ENCODE measurements at places on chromosomes 2 and 18.

GRCh38 chr2:85827879-85828569 lies 60.8 kb downstream of the ST3GAL5 start:
- H3K27me3 ChIP-seq: no peaks in the 10 kb centered on the region
- H3K27ac ChIP-seq: no peak overlapping the region
- no peak for DNase-seq
- H3K4me1 ChIP-seq: no peaks in the 10 kb centered on the region

DNA sequence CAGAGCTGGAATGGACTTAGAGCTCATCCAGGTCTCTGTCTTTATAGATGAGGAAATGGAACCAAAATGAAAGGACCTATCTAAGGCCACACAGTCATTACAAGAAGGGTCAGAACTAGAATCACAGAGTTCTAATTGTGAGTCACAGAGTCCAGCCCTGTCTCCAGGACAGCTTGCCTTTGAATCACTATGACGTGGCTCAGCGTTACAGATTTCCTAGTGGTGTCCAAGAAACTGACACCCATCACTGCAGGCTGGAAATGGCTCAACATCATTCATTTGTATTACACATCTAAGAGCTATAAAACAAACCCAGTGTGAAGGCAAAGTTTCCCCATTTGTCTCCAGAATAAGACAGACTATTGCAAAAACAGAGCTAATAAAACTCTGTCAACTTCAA lies 164.3 kb upstream of the SIX2 start:
- H3K27ac ChIP-seq: no peak overlapping the region
- peak; percentile 10 for DNase-seq
- H3K36me3 ChIP-seq: no peaks in the 10 kb centered on the region
- peaks cover 14% of the 10 kb centered on the region for H3K4me1 ChIP-seq
- no peak overlapping the region for H3K4me3 ChIP-seq

GRCh38 chr2:44077942-44078511 lies 82.2 kb upstream of the LRPPRC start:
- no peaks in the 10 kb centered on the region for H3K36me3 ChIP-seq
- H3K4me1 ChIP-seq: no peaks in the 10 kb centered on the region
- H3K4me3 ChIP-seq: no peak overlapping the region
- no peak overlapping the region for H3K27ac ChIP-seq
- no peaks in the 10 kb centered on the region for H3K27me3 ChIP-seq

GRCh38 chr2:159457589-159457988 lies 158.8 kb downstream of the BAZ2B start:
- H3K4me3 ChIP-seq: no peak overlapping the region
- H3K27me3 ChIP-seq: no peaks in the 10 kb centered on the region
- H3K36me3 ChIP-seq: no peaks in the 10 kb centered on the region
- H3K27ac ChIP-seq: no peak overlapping the region
- no peak for DNase-seq

- H3K27me3 ChIP-seq: peaks cover 4% of the 10 kb centered on the region
- DNase-seq: no peak
- no peak overlapping the region for H3K27ac ChIP-seq
- peaks cover 2% of the 10 kb centered on the region for H3K4me1 ChIP-seq
- no peaks in the 10 kb centered on the region for H3K36me3 ChIP-seq
- H3K4me3 ChIP-seq: no peak overlapping the region
Measured at GRCh38 chr2:119010336-119010735, 68.3 kb downstream of the MARCO start.

- H3K36me3 ChIP-seq: peaks cover 31% of the 10 kb centered on the region
- no peak overlapping the region for H3K27ac ChIP-seq
- no peaks in the 10 kb centered on the region for H3K4me1 ChIP-seq
- no peak overlapping the region for H3K4me3 ChIP-seq
- no peak for DNase-seq
Measured at GRCh38 chr18:46891742-46892214, 25.5 kb downstream of the PIAS2 start.

DNA sequence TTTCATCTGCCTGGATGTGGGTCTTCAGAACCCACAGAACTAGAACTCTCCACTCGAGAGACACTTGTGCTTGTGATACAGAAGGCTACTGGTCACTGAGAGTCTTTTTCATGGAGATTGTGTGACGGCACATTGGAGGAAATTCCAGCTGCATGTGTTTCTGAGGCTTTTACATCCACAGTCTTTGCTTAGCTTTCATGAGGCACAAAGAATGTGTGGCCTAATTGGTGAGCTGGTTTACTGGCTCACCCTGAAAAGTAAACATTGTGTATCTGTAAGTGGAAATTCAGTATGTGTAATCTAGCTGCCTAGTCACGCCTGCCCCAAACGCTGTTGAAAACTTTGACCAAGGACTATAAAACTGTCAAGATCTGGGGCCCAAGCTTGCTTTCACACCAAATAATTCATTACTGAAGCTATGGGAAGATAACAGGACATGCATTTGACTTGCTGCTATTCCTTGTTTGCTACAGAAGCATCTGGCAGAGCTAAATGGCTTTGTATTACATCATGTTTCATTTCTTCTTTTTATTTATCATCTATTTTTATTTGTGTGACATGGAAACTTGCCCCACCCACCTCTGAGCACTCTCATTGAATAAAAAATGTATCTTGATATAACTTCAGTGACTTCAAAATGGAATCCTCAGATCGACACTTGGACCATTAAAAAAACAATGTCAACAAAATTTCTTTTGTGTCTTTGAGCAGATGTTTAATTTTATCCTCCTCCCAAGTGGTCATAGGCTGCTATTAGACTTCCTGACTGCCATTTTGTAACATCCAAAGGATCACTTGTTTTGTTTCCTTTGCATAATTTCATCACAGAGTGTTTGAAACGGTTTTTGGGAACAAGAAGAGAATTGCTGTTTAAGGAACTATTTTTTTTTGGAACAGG lies 80.2 kb downstream of the EFEMP1 start:
- DNase-seq: no peak
- no peak overlapping the region for H3K27ac ChIP-seq
- no peaks in the 10 kb centered on the region for H3K36me3 ChIP-seq

DNA sequence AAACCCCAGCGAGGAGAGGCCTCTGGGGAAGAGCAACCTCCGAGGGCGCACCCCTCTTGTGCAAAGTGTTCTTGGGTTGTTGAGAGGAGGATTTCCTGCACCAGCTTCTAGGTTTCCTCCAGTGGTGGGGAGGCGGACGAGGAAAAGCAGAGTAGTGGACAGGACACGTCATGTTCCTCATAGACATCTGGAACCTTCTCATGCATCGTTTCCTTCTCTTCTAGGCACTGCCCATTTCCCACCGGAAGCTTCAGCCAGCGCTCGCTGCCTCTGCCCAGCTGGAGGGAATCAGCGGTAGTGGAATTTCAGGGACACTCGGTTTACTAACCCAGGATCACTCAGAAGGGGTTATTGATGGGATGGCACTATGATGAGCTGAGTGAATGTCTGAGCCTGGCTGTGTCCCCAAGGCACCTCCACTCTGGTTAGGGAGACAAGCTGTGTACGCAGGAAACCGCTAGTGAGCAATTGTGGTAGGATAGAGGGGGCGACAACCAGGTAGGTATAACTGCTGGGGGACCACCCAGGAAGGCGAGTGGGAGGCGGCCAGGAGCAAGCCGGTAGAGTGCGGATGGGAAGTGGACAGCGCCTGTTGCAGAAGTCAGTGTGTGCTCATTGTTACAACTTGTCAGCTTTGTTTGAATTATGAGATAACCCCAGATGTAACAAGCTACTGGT lies 960 bp upstream of the APOB start:
- DNase-seq: no peak
- no peaks in the 10 kb centered on the region for H3K36me3 ChIP-seq
- peak overlapping the region; percentile 68 for H3K4me3 ChIP-seq

GRCh38 chr2:69018678-69019095 lies 5.7 kb downstream of the ANTXR1 start:
- no peaks in the 10 kb centered on the region for H3K36me3 ChIP-seq
- H3K27me3 ChIP-seq: no peaks in the 10 kb centered on the region
- H3K4me3 ChIP-seq: no peak overlapping the region
- H3K27ac ChIP-seq: no peak overlapping the region
- H3K4me1 ChIP-seq: 0 out of 2 replicates have a peak, but pooled peaks cover 6% of the 10 kb centered on the region

- H3K4me1 ChIP-seq: no peaks in the 10 kb centered on the region
- no peaks in the 10 kb centered on the region for H3K36me3 ChIP-seq
- H3K27ac ChIP-seq: no peak overlapping the region
- no peak overlapping the region for H3K4me3 ChIP-seq
Measured at GRCh38 chr2:227287771-227288170, 37.3 kb upstream of the MFF start.

- no peaks in the 10 kb centered on the region for H3K36me3 ChIP-seq
- H3K4me1 ChIP-seq: no peaks in the 10 kb centered on the region
- H3K27me3 ChIP-seq: no peaks in the 10 kb centered on the region
- H3K27ac ChIP-seq: no peak overlapping the region
- DNase-seq: no peak
Measured at GRCh38 chr18:48219037-48219809, 190.0 kb downstream of the ZBTB7C start.

DNA sequence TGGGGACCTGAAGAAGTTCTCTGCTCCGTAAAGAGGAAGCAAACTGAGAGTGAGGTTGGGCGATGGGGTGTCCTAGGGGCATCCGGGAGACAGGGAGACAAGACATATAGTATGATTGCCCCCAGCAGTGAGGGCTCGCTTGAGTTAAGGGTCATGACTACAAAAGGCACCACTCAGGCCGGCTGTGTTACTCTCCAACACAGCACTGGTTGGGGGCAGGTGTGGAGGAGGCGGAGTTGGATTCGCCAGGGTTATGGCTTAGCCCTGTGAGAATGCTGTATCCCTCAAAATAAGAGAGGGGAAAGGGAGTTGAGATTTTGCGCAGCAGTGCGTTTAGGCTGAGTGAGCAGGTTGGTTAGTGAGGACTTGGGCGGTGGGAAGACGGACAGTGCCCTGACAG lies 12.0 kb downstream of the DYSF start:
- H3K36me3 ChIP-seq: no peaks in the 10 kb centered on the region
- H3K27ac ChIP-seq: no peak overlapping the region
- H3K4me3 ChIP-seq: no peak overlapping the region
- peaks cover 20% of the 10 kb centered on the region for H3K4me1 ChIP-seq
- no peak for DNase-seq
- H3K27me3 ChIP-seq: peaks cover 41% of the 10 kb centered on the region

- H3K27me3 ChIP-seq: no peaks in the 10 kb centered on the region
- no peak for DNase-seq
- no peaks in the 10 kb centered on the region for H3K36me3 ChIP-seq
- no peaks in the 10 kb centered on the region for H3K4me1 ChIP-seq
- H3K27ac ChIP-seq: no peak overlapping the region
Measured at GRCh38 chr18:5253910-5254309, 41.6 kb downstream of the ZBTB14 start.

GRCh38 chr2:15223887-15224286 lies 337.2 kb downstream of the NBAS start:
- no peak overlapping the region for H3K27ac ChIP-seq
- DNase-seq: no peak
- H3K36me3 ChIP-seq: no peaks in the 10 kb centered on the region
- H3K4me3 ChIP-seq: no peak overlapping the region
- H3K4me1 ChIP-seq: no peaks in the 10 kb centered on the region
- no peaks in the 10 kb centered on the region for H3K27me3 ChIP-seq

DNA sequence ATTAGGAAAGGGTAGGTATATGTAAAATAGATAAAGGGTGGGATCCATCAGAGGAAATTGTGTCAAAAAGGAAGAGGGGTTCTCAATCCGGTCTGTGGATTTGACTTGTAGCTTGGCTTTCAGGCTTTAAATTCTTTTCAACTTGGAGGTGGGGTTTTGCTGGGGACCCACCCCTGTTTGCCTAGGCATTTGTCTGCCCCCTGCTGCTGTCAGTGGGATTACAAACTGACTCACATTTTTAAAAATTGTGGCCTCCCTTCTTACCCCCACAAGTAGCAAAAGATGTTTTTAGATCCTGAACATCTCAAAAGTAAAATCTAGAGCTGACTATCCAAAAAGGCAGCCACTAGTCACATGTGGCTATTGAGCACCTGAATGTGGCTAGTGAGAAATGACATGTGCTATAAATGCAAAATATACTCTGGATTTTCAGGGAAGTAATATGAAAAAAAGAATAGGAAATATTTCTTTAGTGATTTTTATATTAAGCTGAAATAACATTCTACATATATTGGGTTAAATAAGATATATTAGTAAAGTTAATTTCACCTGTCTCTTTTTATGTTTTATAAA lies 178.9 kb downstream of the GFPT1 start:
- no peaks in the 10 kb centered on the region for H3K27me3 ChIP-seq
- no peak overlapping the region for H3K4me3 ChIP-seq
- H3K27ac ChIP-seq: no peak overlapping the region
- peaks cover 19% of the 10 kb centered on the region for H3K4me1 ChIP-seq
- no peak for DNase-seq

DNA sequence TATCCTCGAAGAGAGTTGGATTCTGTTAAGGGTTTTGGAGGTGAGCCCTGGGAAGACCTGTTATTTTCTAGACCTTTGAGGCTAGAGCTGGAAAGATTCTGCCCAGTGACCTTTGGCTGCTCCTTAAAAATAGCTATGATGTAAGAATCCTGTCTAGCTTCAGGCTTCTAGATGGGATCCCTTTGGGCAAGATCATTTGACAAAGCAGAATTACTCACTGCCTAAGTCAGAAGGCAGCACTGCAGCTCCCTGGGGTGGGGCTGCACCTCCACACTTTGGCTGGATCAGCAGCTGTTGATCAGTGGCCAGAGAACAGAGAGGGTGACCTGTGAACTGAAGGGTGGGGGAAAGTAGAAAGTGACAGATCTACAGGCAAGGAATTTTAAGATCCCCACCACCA lies 103.8 kb downstream of the ASAP2 start:
- H3K27ac ChIP-seq: no peak overlapping the region
- no peaks in the 10 kb centered on the region for H3K36me3 ChIP-seq
- DNase-seq: no peak
- peaks cover 5% of the 10 kb centered on the region for H3K4me1 ChIP-seq

GRCh38 chr2:214574084-214574781 lies 163.4 kb downstream of the VWC2L start:
- no peak overlapping the region for H3K27ac ChIP-seq
- H3K4me1 ChIP-seq: no peaks in the 10 kb centered on the region
- H3K4me3 ChIP-seq: no peak overlapping the region
- no peaks in the 10 kb centered on the region for H3K27me3 ChIP-seq
- H3K36me3 ChIP-seq: no peaks in the 10 kb centered on the region

DNA sequence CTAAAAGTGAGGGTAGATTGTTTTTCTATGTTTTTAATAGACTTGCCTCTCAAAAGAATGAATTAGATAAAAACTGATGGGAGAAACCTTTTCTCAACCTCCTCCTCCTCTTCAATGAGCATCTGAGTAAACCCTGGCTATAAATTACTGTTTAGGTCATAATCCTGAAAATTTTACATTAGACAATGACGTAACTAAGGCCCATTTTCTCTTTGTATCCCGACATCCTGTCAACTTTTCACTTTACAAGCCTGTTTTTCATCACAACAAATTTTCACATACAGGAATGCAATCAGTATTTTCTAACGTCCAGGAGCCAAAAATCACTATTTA lies 1.3 kb downstream of the SPIRE1 start:
- H3K4me1 ChIP-seq: peaks cover 3% of the 10 kb centered on the region
- no peaks in the 10 kb centered on the region for H3K36me3 ChIP-seq
- no peak for DNase-seq
- H3K27ac ChIP-seq: no peak overlapping the region

GRCh38 chr2:207594264-207594663 lies 30.9 kb downstream of the METTL21A start:
- no peak overlapping the region for H3K27ac ChIP-seq
- no peak overlapping the region for H3K4me3 ChIP-seq
- H3K36me3 ChIP-seq: no peaks in the 10 kb centered on the region
- H3K4me1 ChIP-seq: no peaks in the 10 kb centered on the region
